GF-D8 (cell line): ENCODE measurements at places on chromosomes 3 and 15.

GRCh38 chr3:64848822-64849221 is 161.0 kb upstream of the ADAMTS9 start:
- DNase-seq = no peak

- no peak for DNase-seq
These were observed 413.5 kb downstream of the CNTN3 start for GRCh38 chr3:74200952-74201351.

DNA sequence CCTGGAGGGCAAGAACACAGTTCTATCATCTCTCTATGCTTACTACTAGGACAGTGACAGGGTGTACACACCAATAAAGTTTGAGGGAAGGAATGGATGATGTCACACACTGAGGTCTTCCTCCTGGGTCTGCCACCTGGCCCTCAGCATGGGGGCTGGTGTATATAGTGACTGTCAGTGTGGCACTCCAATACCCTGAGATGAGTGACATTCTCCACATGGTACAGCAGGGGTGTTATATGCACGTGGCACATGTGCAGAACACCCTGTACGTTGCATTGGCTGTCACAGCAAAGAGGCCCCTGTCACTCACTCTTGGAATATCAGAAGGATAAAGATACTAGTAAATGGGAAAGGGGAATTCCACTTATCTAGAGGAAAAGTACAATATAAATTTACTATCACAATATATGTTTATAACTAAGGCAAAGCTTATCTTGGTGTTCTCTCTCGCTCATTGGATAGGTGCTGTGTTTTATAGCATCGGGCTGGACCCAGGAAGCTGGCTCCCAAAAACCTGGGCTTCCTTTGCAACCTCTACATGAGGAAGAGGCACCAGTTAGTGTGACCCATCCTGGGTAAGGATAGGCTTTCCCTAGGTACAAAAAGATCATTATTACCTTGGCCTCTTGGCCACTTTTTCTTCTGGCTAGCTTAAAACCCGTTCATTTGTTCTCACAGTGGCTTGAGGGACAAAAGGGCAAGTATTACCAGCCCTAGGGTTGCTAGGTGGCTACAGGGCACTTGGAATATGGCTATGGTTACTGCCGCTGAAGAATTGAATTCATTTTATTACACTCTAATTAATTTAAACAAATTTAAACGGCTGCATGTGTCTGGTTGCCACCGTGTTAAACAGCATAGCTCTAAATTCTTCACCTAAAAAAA is 54.8 kb upstream of the HES1 start:
- no peak for DNase-seq

- DNase-seq = no peak
These were observed 1.5 kb downstream of the CHSY1 start for GRCh38 chr15:101250341-101250831.

- no peak for DNase-seq
These were observed 25.8 kb downstream of the GLB1 start for GRCh38 chr3:33071181-33071580.

GRCh38 chr15:60408463-60408981 is 10.7 kb upstream of the ANXA2 start:
- peak; percentile 4 for DNase-seq

DNA sequence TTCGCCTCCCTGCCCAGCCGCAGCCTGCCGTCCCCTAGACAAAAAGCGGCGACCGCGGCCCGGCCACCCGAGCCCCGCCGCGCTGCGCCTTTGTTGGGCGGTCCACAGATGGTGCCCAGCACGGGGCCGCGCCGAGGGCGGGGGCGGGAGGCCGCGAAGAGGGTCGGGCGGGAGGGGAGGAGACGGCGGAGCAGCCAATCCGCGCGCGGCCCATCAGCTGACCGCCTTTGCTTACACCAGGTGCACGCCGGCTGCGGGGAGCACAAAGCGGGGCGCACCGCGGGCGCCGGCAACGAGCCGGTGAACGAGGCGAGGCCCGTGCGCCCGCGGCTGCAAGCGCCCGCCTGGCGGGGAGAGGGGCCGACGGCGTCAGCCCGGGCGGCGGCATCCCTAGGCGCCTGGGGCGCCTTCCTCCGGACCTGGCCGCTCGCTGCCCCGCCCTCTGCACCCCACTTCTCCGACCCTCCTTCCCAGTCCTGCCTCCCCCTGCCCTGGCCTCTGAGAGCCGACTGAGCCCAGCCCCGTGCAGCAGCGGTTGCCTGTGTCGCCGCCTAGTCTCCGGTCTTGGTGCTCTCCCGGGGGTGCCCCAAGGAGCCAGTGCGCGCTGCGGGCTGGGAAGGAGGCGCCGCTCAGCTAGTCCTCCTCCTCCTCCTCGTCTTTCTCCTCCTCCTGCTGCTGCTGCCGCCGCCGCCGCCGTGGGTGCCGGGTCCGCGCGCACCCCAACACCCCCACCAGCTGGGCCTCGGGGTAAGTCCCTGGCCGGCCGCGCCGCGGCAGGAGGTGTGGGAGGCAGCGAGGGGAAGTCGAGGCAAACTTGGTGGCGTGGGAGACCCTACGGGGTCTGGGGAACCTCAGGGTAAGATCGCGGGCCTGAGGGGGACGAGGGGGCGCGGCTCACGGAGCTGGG is at the start of gene LRRN1:
Gene LRRN1, plus strand, starts transcription at position 259 of the 907 bp plus-strand sequence. CDS start 45,211 bp downstream, outside the sequence.
- DNase-seq = no peak

DNA sequence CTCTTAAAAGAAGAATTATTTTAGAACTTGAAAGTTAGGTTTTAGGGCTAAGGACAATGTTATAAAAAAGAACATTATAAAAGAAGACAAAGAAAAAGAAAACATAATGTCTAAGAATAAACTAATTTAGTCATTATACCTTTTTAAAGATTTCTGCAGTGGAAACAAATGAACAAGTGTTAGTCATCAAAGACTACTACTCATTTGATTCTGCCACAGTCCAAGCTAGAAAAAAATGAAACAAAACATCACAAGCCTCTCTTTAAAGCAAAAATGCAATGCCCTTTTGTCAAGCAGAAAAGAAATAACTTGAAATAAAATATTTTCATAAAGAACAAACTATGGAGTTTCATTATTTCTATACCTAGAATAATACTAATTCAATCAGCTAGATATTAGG is 102.0 kb downstream of the TBC1D5 start:
- no peak for DNase-seq

DNA sequence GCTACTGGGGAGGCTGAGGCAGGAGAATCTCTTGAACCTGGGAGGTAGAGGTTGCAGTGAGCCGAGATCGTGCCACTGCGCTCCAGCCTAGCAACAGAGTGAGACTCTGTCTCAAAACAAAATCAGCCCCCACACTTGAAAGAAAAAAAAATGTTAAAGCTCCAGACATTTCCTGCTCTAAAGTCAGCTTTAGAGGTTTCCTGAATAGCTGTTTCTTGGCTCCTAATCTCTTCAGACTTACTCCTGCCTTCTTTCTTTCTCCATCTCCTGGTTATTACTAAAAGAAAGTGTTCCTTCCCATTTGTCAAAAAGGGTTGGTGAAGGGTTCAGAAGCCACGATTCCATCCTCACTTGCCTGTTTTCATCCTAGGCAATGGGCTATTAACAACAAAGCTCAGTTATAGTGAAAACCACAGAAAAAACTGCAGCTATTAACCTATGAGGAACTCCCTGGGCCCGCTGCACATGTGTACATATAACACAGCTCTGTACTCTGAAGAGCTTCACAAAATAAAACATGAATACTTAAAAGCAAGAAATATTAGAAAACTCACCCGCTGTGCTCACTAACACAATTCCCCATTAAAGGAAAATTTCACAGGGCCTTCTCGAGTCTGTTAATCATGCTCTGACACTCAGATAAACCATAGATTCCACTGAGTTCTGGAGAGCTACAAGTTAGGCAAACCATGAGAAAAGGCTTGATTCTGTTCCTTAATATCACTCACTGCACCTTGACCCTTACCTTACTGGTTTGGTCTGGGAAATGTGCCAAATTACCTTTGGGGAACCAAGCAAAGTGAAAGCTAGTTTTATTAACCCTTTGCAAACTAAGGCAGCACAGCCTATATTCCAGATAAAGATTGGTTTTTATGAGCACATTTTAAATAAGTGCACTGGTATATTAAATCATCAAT is 89.9 kb upstream of the TSPAN3 start:
- DNase-seq = peak; percentile 25

- DNase-seq = no peak
These were observed 356.6 kb downstream of the GABRG3 start for GRCh38 chr15:27327467-27328025.

- no peak for DNase-seq
These were observed 155.9 kb upstream of the FEZF2 start for GRCh38 chr3:62529230-62529629.

GRCh38 chr3:38739396-38739689 is 76.7 kb downstream of the SCN10A start:
- no peak for DNase-seq

GRCh38 chr3:71064291-71064955 is 519.1 kb downstream of the FOXP1 start:
- DNase-seq = peak; percentile 25

GRCh38 chr3:61522626-61523025 is 38.7 kb upstream of the PTPRG start:
- no peak for DNase-seq

DNA sequence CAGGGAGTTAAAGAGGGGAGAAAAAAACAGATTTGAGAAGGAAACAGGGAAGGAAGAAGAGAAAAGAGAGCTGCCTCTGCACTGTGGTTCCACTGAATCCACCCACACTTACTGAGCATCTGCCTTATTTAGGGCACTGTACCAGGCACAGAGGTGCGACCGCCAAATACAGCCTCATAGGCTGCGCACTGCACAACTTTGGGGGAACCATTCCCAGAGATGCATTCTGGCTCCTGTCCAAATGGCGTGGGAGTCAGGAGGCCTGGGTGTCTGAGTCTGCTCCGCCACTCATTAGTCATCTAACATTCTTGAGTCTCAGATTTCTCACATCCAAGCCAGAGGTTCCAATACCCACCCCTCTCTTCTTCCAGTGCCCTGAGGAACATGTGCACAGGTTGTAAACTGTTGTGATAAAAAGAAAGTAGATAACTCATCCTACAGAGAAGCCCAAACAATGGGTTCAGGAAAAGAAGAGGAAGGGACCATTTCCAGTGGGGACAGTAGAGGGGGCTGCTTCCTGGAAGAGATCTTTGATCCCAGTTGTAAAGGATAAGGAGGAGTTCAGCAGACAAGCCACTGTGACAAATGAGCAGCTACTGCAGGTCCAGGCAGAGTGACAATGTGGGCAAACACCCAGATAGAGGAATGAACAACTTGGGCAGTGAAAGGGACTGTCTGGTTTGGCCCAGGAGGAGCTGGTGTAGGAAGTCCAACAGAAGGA is 254.6 kb downstream of the UACA start:
- peak; percentile 41 for DNase-seq

GRCh38 chr3:170470063-170471016 is 51.7 kb downstream of the CLDN11 start:
- no peak for DNase-seq

DNA sequence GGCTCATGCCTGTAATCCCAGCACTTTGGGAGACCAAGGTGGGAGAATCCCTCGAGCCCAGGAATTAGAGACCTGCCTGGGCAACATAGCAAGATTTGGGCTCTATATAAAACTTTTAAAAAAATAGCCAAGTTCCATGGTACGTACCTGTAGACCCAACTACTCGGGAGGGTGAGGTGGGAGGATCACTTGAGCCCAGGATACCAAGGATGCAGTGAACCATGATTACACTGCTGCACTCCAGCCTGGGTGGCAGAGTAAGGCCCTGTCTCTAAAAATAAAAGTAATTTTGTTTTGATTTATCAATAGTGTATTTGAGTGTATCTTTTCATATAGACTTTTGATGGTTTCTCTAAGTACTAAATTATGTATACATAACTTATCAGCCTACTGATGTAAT is 63.1 kb downstream of the LSM3 start:
- no peak for DNase-seq

- DNase-seq = no peak
These were observed 1165.1 kb downstream of the ROBO2 start for GRCh38 chr3:78204977-78205376.

DNA sequence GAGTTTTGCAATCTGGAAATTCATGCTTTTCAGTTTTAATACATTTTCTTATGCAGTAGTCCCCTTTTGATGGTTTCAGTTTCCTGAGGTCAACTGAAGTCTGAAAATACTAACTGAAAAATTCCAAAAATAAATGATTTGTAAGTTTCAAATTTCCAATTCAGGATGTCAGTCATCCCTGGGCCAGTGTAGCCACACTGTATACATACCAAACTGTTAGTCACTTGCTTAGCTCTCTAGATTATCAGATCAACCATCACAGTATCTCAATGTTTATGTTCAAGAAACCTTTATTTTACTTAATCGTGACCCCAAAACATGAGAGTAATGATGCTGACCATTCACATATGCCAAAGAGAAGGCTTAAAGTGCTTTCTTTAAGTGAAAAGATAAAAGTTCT is 715.5 kb downstream of the GBE1 start:
- DNase-seq = no peak

GRCh38 chr15:50735156-50735555 is 30.4 kb downstream of the SPPL2A start:
- no peak for DNase-seq

DNA sequence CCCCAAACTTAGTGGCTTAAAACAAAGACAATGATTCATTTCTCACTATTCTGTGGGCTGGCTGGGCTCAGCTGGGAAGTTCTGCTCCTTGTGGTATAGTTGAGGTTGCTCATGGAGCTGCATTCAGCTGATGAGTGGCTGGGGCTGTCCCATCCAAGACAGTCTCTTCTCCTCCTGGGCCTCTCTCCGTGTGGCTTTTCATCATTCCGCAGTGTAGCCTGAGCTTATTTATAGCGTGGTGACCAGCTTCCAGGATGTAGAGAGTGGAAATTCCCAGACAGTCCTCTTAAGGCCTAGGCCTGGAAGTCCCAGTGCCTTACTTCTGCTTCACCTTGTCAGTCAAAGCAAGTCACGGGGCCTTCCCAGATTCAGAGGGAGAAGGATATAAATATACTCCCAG is 136.7 kb upstream of the DAZL start:
- no peak for DNase-seq
